ENCODE measurements at places on chromosomes 6 and 20.

DNA sequence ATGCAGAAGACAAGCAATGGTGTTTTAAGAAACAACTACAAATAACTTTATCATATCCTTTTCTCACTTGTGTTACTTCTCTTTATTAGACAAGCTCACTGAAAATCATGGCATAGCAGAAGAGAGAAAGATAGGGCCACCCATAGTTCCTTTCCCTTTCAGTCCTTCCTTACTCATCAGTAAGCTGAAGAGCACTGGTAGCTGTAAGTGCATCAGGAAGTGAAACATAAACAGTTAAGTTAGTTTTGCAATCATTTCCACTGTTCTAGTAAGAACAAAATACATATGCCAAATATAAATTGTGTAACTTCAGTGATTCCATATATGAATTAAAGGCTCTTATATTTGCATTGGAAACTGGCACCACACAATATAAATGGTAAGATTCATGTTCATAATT, 220.1 kb downstream of the HACE1 start:
- DNase-seq: no peak

GRCh38 chr6:81714684-81715083, 37.8 kb downstream of the TENT5A start:
- DNase-seq: no peak

GRCh38 chr6:33746651-33747100, at the start of gene IP6K3:
Gene IP6K3 (minus strand): TSS chr6:33746905. CDS start chr6:33735476, 11,429 bp downstream.
- peak; percentile 58 for DNase-seq

GRCh38 chr6:43858161-43859153, 88.4 kb downstream of the VEGFA start:
- no peak for DNase-seq

DNA sequence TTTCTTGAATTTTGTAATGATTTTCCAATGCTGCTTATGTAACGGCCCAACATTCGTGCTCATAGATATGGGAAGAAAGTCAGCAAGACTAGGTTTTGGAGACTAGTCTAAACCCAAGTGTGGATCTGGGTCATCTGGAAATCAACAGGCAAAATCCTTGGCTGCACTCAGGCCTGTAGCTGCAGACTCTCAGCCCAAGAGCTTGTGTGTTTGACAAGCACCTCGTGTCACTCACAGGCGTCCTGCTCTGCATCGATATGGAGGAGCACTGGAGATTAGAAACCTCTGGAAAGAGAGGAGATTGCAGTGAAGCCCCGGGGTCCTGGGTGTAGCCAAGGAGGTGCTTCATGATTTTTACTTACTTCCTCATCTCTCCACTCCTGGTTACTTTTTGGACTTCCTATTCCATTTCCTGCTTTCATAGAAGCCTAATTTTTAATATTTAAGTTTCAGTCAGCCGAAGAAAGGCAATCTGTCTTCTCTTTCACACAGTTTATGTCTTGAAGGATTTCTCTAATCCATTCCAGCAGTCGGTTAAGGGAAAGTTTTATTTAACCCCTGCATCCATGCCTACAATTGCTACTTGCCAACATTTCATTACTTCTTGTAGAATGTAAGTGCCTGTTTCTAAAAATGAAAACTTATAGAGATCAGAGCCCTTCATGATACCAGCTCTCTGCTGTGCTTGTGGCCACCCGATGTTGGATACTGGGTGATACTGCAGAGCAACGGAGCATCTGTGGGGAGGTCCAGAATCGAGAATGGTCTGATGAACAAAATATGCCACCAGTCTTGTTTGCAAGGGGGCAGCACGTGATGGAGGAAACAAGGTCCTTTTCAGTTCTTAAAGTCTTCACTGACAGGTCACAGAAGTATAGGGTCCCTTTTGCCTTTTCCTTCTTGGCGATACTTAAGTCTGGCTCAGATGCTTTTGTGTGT, 296.3 kb downstream of the QKI start:
- no peak for DNase-seq

DNA sequence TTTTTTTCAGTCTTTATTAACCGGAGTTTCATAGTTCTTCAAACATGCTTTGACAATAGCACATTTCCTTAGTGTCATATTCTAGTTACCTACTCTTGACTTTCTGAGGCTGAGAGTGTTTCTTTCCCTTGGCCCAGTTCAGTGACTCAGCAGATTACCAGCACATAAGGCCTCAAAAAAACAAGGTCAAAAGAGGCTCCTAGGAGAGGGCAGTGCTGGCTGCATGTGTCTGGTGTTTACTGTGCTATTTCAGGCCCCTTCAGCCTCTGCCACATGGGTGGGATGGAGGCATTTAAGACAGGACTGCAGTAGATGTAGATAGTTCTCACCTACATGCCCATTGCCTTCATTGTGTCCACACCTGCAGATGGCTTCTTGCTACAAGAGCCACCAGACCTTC, 198.2 kb upstream of the SSTR4 start:
- no peak for DNase-seq

DNA sequence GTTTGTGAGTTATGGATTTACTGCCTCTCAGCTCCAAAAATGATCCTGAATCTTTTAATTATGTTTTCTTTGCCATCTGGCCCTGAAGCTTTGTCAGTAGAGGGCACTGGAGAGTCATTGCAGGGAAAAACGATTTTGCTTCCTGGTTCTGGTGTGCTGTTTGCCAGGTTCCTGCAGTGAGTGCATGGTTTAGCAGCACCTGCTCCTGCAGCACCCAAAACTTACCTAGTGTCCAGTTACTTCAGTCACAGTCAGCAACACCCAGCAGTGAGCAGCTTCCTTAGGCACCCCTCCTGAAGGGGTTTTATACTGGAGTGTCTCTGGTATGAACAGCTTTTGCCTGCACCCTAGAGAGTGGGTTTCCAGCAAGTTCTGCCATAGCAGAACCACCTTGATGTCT, 6.0 kb upstream of the TRIM26 start:
- no peak for DNase-seq

DNA sequence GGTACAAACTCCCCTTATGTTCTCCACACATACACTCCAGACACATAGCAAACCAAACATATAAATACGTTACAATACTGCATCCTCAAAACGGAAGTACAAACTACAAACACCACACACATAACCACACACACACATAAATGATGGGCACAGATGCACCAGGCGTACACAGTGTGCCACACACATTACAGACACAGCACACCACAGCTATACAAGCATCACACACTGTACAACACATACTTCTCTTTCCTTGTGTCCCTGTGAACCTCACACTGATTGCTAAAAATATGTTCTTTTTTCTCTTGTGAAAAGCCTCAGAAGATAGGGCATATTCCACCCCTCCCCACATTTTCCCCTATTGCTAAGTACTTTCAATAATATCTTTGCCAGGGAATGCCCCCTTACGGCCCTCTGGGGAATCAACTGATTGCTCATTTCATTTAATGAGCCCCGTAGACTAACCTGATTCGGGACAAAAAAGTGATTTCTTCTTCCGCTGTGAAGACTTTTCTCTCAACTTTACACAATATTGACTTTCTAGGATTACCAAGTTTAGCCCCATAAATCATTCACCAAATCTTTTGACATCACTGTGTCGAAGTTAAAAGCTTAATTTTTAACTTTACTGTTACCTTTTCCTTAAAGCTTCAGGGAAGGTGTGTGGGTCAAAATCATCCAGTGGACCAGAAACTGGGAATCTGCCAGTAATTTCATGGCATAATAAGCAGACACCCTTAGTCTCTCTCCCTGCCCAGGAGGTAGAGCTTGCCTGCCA, at the start of gene SLC17A1:
TSS of gene SLC17A1 (minus strand) at position 521 of the 775 bp plus-strand sequence. CDS start 1,495 bp downstream, outside the sequence.
- DNase-seq: no peak

- no peak for DNase-seq
These were observed 1242.7 kb downstream of the EPHA7 start for GRCh38 chr6:92176666-92177065.

DNA sequence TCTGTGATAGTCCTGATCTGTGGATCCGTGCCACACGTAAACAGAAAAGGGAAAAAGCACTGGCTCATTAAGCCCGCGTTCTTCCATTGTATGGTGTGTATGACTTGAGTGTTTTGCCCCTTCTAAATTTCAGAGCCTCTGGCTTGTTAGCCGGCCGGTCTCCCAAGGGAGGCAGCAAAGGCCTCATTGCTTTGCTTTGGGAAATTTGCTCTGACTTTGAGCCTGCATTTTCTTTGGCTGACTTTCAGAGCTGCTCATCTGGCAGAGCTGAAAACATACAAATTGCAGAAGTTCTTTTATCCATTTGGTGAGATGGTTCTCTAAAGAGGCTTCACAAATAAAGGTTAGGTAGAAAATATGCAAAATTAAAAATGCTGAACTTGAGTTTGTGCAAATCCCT, 123.0 kb downstream of the UTRN start:
- DNase-seq: peak; percentile 48

DNA sequence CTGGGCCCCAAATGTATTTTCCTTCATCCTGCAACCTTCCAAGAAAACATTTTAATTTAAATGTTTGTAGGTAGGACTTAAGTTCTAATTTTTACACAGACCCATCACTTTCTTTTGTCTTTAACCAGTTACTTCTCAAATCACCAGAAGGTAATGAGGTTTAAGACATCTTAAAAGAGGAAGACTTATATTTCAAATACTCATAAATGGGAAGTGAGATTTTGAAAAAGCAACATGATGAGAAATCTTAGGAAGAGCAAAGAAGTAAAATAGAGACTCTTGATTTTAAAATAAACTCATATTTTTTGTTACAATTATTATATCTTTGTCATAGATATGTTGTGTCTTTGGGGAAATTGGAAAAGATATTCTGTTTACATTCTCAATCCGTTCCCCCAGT, 82.3 kb downstream of the SYNE1 start:
- DNase-seq: no peak

GRCh38 chr20:48986899-48987298, 59.2 kb upstream of the CSE1L start:
- DNase-seq: no peak

DNA sequence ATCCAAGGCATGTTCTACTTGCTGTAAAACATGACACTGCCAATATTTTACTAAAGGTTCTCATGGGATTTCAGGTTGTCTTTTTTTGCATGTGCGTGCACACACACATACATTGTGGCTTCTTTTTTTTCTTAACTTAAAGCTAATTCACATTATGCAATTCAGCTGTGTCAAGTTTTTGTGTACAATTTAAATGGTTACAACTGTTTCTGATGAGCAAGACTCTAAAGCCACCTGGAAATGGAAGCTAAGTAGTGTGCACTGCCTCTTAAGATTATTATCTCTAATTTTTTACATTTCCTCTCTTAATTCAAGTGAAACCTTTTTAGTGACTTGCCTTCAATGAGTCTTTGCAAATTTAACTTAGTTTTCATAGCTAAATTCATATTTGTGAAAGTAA, 75.3 kb downstream of the TULP4 start:
- no peak for DNase-seq

GRCh38 chr6:2127484-2127911, 117.9 kb downstream of the GMDS start:
- no peak for DNase-seq

GRCh38 chr6:13099771-13100170, 228.6 kb downstream of the TBC1D7 start:
- DNase-seq: no peak

GRCh38 chr6:54262499-54262898, 45.7 kb upstream of the TINAG start:
- no peak for DNase-seq

DNA sequence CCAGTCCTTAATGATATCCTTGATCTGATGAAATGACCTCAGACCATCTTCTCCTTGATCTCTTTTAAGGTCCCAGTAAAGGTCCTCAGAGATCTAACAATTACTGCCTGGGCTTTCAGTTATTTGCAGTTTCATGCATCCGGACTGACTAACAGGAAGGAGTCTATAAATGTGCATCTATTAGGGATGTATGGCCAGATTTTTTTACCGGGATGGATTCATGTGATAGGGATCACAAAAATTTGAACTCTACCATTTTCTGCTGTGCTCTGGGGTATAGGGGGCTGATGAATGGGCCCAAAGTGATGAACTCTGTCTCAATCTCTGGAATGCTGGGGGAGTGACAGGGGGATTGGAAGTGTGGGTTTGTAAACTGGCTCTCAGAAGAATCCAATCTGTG, 36.2 kb upstream of the SCUBE3 start:
- DNase-seq: no peak

DNA sequence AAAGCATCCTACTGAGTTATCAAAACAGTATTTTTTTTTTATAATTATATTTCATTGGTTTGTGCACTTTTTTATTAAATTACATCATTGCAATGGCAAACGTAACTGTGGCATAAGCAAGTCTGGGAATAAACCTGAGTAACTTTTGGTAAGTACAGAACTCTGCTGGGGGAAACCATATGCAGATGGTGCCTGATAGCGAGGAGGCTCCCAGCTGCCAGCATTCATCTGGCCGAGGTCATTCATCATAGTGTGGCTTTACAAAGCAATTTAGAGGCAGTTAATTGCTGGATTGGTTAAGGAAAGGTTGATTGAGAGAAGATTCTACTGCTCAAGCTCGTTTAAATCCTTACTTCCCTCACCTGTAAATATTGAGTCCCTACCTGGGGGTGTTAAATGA, 52.6 kb downstream of the HECA start:
- no peak for DNase-seq

DNA sequence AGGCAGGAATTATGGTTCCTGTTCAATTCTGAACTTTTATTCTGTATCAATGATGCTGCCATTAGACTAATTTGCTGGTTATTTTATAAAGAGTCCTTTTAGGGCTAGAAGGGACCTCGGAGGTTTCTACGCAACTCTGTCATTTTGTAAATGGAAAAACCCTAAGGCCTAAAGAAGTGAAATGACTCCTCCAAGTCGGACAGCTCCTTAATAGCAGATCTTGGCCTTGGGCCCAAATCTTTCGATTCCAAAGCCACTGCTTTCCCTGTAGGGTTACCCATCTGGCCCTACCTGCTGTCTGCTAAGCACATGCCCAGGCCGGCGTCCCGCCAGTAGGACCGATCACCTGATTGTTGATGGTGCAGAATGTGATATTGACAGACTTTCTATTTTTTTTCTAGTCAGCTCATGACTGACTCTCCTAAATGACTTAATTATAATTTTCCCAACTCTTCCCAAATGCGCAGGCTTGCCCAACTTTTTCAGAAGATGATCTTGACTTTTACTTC, 40.2 kb downstream of the PLEKHG1 start:
- no peak for DNase-seq

- DNase-seq: no peak
These were observed 16.8 kb downstream of the TREM1 start for GRCh38 chr6:41269716-41270115.

GRCh38 chr6:141688916-141689315, 443.8 kb upstream of the GJE1 start:
- no peak for DNase-seq

GRCh38 chr6:133052465-133052864, 188.7 kb upstream of the EYA4 start:
- no peak for DNase-seq

GRCh38 chr6:123062670-123063069, 66.6 kb downstream of the CLVS2 start:
- DNase-seq: no peak

DNA sequence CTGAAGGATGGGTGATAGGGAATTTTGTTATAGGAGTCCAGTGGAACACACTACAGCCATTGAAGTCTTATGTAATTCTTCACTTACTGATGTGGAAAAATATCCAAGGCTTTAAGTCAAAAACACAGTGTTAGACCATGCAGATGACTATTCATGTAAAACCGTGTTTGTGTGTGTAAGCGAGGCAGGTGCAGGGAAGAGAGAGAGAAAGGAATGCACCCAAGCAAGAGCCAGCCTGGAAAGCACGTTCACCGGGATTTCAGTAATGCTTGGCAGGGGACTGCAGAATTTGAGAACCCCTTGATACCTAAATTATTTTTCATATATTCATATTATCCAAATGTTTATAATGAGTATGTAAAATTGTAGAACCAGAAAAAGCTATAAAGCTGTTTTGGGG, 17.9 kb downstream of the RALGAPA2 start:
- DNase-seq: no peak

- no peak for DNase-seq
These were observed 96.2 kb downstream of the FARS2 start for GRCh38 chr6:5357486-5357885.

- no peak for DNase-seq
These were observed 120.1 kb downstream of the SNX5 start for GRCh38 chr20:17848249-17849048.

Data from left hindlimb (tissue), 1 donor.